Ascending aorta (tissue), 2 donors: ENCODE measurements at places on chromosomes 5 and 9.

DNA sequence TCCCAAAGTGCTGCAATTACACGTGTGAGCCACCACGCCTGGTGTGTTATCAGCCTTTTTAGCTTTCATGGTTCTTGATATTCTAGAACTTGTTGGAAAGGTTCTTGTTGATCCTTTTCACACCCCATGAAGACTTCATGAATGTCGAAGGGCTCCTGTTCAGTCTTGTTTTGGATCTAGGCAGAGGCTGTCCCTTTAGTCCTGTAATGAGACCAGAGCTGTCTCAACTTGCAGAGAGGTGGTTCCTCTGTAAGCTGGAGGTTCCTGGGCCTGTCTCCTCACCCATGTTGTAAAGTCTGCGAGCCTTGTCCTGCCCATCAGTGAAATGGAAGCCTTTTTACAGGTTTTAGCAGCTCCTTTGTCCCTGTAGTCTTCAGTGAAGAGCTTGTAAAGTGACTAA, 38.2 kb downstream of the PRRC2B start:
- DNase-seq, result no peak

GRCh38 chr5:176180339-176180738, 57.9 kb upstream of the SIMC1 start:
- no peak for DNase-seq

GRCh38 chr9:133558191-133559126, 24.0 kb downstream of the ADAMTSL2 start:
- no peak for DNase-seq

- DNase-seq, result no peak
These were observed 180.8 kb downstream of the GAPVD1 start for GRCh38 chr9:125442452-125442851.

GRCh38 chr5:61619289-61619688, 287.2 kb downstream of the ZSWIM6 start:
- no peak for DNase-seq

DNA sequence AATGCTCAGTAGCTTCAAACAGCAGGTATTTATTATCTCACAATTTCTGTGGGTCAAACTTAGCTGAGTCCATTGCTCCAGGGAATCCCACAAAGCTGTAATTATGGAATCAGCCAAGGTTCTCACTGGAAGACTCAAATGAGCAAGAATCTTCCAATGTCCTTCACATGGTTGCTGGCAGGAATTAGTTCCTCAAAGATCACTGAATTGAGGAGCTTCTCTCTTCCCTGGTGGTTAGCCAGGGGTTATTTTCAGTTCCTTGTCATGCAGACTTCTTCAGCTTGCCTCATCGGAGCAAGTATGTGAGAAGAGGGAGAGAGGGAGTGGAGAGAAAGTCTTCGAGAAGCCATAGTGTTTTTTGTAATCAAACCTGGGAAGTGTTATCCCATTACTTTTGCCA, 2331.9 kb downstream of the MAT2B start:
- DNase-seq, result no peak
